HFFc6 (cell line): ENCODE measurements at places on chromosomes 4 and X.

GRCh38 chr4:185071236-185071811 is 53.0 kb downstream of the HELT start:
- no peak overlapping the region for H3K27ac ChIP-seq
- H3K36me3 ChIP-seq: no peaks in the 10 kb centered on the region
- H3K4me3 ChIP-seq: no peak overlapping the region
- no peaks in the 10 kb centered on the region for H3K4me1 ChIP-seq
- H3K27me3 ChIP-seq: peaks cover 10% of the 10 kb centered on the region; the same call in 1 of the 2 replicates
- no peak for DNase-seq

GRCh38 chr4:150573534-150573933 is 8.4 kb upstream of the MAB21L2 start:
- no peak overlapping the region for H3K27ac ChIP-seq
- DNase-seq: no peak
- H3K27me3 ChIP-seq: no peaks in the 10 kb centered on the region
- H3K4me3 ChIP-seq: no peak overlapping the region

GRCh38 chr4:24334906-24335305 is 249.4 kb downstream of the DHX15 start:
- H3K4me1 ChIP-seq: no peaks in the 10 kb centered on the region
- H3K36me3 ChIP-seq: no peaks in the 10 kb centered on the region
- DNase-seq: no peak
- no peaks in the 10 kb centered on the region for H3K27me3 ChIP-seq

- H3K27ac ChIP-seq: no peak overlapping the region
- no peak overlapping the region for H3K4me3 ChIP-seq
- no peaks in the 10 kb centered on the region for H3K27me3 ChIP-seq
- H3K4me1 ChIP-seq: no peaks in the 10 kb centered on the region
- DNase-seq: peak; percentile 8
- no peaks in the 10 kb centered on the region for H3K36me3 ChIP-seq
Measured at GRCh38 chr4:97987019-97987648, 156.1 kb downstream of the STPG2 start.

GRCh38 chr4:40190019-40190418 is 6.8 kb upstream of the RHOH start:
- H3K4me3 ChIP-seq: no peak overlapping the region
- no peaks in the 10 kb centered on the region for H3K36me3 ChIP-seq
- peaks cover 18% of the 10 kb centered on the region; the same call in 1 of the 2 replicates for H3K27me3 ChIP-seq
- DNase-seq: no peak
- H3K4me1 ChIP-seq: peaks cover 20% of the 10 kb centered on the region

GRCh38 chr4:3043282-3044020 is 30.9 kb downstream of the HTT-AS start:
- no peaks in the 10 kb centered on the region for H3K36me3 ChIP-seq
- H3K4me1 ChIP-seq: peaks cover 30% of the 10 kb centered on the region
- H3K4me3 ChIP-seq: no peak overlapping the region
- peaks cover 14% of the 10 kb centered on the region for H3K27me3 ChIP-seq
- DNase-seq: no peak

- peak overlapping the region; percentile 69 for H3K4me3 ChIP-seq
- H3K27ac ChIP-seq: peak overlapping the region; percentile 89
- peaks cover 66% of the 10 kb centered on the region for H3K4me1 ChIP-seq
- DNase-seq: peak; percentile 94
- H3K36me3 ChIP-seq: peaks cover 12% of the 10 kb centered on the region; the same call in 1 of the 2 replicates
Measured at GRCh38 chr4:53763813-53764597, 172.7 kb upstream of the LNX1 start.
